Activated naive CD8-positive, alpha-beta T cell treated with anti-CD3 and anti-CD28 coated beads for 36 hours (primary cell): ENCODE measurements at places on chromosomes 2 and 18. TPM values are rescaled to one million over a fixed set of nuclear protein-coding genes. Genes with fewer than 3 reads are reported as not detected.

The GPR39 gene
- not detected for total RNA-seq

The RAB6C gene
- total RNA-seq = not detected

The ELOA2 gene
- total RNA-seq = not detected

The CNTNAP5 gene
- not detected for total RNA-seq

The GREB1L gene
- total RNA-seq = not detected

The SP5 gene
- not detected for total RNA-seq

The RNMT gene
- total RNA-seq = 63.0 TPM

The TRIB2 gene
- total RNA-seq = 5.1 TPM

The PRKCE gene
- 8.0 TPM for total RNA-seq

The TET3 gene
- 14.8 TPM for total RNA-seq

The NPAS2 gene
- total RNA-seq = 7.3 TPM
